ENCODE measurements at places on chromosomes 3 and 15. TPM values are rescaled to one million over a fixed set of nuclear protein-coding genes. Genes with fewer than 3 reads are reported as not detected.

GRCh38 chr3:174430986-174431385, 428.1 kb upstream of the NAALADL2 start:
- H3K4me1 ChIP-seq, result peaks cover 6% of the 10 kb centered on the region
- no peaks in the 10 kb centered on the region for H3K27me3 ChIP-seq
- no peaks in the 10 kb centered on the region for H3K36me3 ChIP-seq
- no peak overlapping the region for H3K4me3 ChIP-seq
- H3K27ac ChIP-seq, result no peak overlapping the region
- no peak for DNase-seq

DNA sequence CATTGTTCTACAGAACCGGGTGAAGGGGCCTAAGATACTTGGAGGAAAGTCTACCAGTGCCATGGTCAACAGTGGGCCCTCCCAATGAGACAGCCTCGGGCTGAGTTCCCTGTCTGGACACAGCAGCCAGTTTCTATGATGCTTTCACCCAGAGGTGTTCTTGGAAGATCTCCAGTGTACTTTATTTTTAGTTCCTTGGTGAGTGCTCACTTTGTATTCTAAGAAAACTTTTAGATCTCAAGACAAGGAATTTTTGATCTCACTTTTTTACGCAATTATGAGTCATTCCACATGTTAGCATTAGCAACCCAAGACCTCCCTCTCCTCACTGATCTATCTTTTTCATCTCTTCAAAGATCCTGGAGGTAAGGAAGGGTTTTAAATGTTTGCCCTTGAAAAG, 287.7 kb downstream of the RORA start:
- no peaks in the 10 kb centered on the region for H3K36me3 ChIP-seq
- no peak for DNase-seq
- H3K4me3 ChIP-seq, result no peak overlapping the region
- peaks cover 12% of the 10 kb centered on the region for H3K4me1 ChIP-seq
- no peaks in the 10 kb centered on the region for H3K27me3 ChIP-seq

- H3K27me3 ChIP-seq, result no peaks in the 10 kb centered on the region
- no peaks in the 10 kb centered on the region for H3K4me1 ChIP-seq
- no peak for DNase-seq
Observed at GRCh38 chr3:28476194-28476593, 127.6 kb upstream of the AZI2 start.

DNA sequence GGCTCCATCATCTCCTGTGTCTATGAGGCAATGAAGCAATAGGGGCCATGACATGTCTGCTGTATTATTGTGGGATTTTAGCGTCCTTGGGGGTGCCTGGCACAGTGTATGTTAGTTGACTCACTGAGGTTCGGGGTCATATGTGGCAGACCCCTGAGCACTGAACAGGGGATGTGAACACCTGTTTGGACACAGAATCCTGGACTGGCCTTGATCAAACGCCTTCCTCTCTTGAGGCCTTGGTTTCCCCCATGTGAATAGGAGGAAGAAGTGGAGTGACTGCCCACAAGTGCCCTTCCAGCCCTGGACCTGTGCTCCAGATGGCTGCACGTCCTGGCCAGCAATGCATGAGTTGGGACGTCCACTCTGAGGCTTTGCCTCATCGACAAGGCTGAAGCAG, 84.2 kb downstream of the HMG20A start:
- H3K27ac ChIP-seq, result no peak overlapping the region
- DNase-seq, result no peak
- H3K27me3 ChIP-seq, result no peaks in the 10 kb centered on the region
- peaks cover 41% of the 10 kb centered on the region for H3K4me1 ChIP-seq

The DCBLD2 gene
- total RNA-seq, result 23.7 TPM

The LYZL4 gene
- total RNA-seq, result not detected

The PRKCD gene
- 29.1 TPM for total RNA-seq

The HYAL1 gene
- 19.5 TPM for total RNA-seq

All from suprapubic skin (tissue), 4 donors.